ENCODE measurements at places on chromosomes 3 and 15. TPM values are rescaled to one million over a fixed set of nuclear protein-coding genes. Genes with fewer than 3 reads are reported as not detected.
A peak's percentile ranks its signal among the peaks of the same experiment; 100 is the strongest.

- peak overlapping the region; percentile 98 for H3K27ac ChIP-seq
- peaks cover 46% of the 10 kb centered on the region for H3K36me3 ChIP-seq
- H3K4me1 ChIP-seq: peaks cover 63% of the 10 kb centered on the region
- peak; percentile 71 for DNase-seq
- H3K27me3 ChIP-seq: peaks cover 13% of the 10 kb centered on the region
These were observed 773 bp downstream of the ANKRD28 start for GRCh38 chr3:15796771-15797641.

Gene USP8
- total RNA-seq: 51.4 TPM

Gene DNAH12
- total RNA-seq: 0.05 TPM

DNA sequence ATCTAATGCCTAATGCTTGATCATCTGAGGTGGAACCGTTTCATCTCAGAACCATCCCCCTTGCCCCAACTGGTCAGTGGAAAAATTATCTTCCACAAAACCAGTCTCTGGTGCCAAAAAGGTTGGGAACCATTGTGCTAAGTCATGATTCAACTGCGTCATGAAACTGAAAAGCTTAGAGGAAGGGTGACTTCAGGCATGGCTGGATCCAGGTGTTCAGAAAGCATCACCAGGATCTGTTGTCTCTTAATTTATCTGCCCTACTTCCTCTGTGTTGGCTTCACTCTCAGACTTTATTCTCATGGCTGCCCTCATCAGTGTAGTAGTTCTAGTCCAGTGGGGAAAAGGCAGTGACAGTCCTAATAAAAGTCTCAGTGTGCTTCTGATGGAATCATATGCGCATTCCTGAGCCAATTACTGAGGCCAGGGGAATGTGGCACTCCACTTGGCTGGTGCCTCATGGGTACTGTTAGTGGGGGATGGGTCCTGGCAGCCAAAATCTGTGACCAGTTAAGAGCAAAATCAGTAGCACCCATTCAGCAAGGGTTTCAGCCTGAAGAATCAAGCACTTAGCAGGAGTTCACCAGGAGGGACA, 110.3 kb downstream of the WNT5A start:
- no peaks in the 10 kb centered on the region for H3K36me3 ChIP-seq
- H3K4me1 ChIP-seq: no peaks in the 10 kb centered on the region
- no peak overlapping the region for H3K4me3 ChIP-seq
- DNase-seq: no peak

GRCh38 chr3:48437812-48438211, 2.1 kb downstream of the CCDC51 start:
- H3K27me3 ChIP-seq: no peaks in the 10 kb centered on the region
- H3K4me3 ChIP-seq: no peak overlapping the region
- H3K4me1 ChIP-seq: peaks cover 42% of the 10 kb centered on the region
- DNase-seq: no peak

DNA sequence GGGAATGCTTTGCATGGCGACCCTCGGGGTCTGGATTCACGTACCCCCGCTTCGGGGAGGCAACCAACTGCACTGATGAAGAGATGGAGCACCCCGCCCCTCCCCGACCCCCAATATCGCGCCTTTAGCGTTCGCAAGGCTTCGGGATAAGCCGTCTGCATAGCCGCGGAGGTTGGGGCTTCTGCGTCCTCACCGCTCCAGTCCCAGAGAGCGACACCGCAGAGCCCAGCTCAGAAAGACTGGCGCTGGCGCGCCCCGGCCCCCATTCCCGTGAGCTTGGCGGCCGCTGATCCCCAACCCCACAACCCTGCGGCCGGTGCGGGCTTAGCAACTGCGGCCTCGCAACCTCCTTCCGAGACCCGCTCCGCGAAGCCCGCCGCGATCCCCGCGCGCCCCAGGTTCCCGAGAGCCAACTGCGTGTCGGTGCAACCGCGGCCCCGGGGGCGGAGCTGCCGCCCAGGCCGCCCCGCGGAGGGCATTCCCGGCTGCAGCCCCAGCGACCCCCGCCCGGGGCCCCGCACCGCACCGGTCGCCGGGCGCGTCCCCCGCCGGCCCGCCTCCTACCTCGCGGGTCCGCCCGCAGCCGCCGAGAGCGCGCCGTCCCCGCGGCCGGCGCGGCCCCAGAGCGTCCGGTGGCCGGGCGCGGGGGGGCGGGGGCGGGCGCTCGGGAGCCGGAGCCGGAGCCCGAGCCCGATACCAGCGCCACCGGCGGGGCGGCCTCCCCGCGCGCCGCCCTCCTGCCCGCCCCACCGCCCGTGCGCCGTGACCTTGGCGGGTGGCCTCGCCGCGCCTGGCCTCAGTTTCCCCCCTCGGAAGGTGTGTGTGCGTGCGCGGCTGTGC, 79.5 kb downstream of the IQSEC1 start:
- H3K27ac ChIP-seq: no peak overlapping the region
- peaks cover 10% of the 10 kb centered on the region for H3K27me3 ChIP-seq
- no peak for DNase-seq
- peak overlapping the region; percentile 88 for H3K4me3 ChIP-seq
- H3K36me3 ChIP-seq: no peaks in the 10 kb centered on the region
- peaks cover 23% of the 10 kb centered on the region for H3K4me1 ChIP-seq

DNA sequence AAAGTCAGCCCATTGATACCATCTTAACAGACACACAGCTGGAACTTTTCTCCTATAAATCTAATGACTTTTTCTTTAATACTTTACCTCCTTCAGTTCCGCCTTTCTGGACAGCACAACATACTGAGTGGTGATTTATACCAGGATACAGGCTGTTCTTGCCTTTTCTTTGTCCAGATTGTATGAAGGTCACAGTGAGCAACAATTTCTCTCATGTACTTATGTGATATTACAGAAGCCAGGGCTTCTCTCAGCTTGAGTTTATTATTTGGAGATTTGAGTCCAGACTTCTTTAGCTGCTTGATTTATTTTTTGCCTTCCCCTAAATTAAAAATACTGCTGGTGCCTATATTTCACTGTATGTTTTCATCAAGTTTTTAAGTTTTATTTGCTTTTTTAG, 976.0 kb downstream of the ROBO2 start:
- H3K4me3 ChIP-seq: no peak overlapping the region
- no peak for DNase-seq
- no peaks in the 10 kb centered on the region for H3K27me3 ChIP-seq
- H3K4me1 ChIP-seq: no peaks in the 10 kb centered on the region
- H3K36me3 ChIP-seq: no peaks in the 10 kb centered on the region

DNA sequence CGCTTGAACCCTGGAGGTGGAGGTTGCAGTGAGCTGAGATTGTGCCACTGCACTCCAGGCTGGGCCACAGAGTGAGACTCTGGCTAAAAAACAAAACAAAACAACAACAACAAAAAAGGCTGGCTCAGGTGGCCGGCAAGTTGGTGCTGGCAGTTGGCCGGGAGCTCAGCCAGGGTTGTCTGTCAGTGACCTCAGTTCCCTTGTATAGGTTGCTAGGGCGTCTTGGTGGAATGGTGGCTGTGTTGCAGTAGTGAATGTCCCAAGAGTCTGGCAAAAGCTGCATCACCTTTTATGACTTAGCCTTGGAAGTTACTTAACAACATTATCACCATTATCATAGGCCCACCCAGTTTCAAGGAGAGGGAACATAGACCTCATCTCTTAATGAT, 40.6 kb downstream of the ASB7 start:
- H3K27ac ChIP-seq: no peak overlapping the region
- peaks cover 2% of the 10 kb centered on the region for H3K27me3 ChIP-seq
- no peaks in the 10 kb centered on the region for H3K4me1 ChIP-seq
- no peak for DNase-seq

Gene TIMP4
- total RNA-seq: 0.89 TPM

DNA sequence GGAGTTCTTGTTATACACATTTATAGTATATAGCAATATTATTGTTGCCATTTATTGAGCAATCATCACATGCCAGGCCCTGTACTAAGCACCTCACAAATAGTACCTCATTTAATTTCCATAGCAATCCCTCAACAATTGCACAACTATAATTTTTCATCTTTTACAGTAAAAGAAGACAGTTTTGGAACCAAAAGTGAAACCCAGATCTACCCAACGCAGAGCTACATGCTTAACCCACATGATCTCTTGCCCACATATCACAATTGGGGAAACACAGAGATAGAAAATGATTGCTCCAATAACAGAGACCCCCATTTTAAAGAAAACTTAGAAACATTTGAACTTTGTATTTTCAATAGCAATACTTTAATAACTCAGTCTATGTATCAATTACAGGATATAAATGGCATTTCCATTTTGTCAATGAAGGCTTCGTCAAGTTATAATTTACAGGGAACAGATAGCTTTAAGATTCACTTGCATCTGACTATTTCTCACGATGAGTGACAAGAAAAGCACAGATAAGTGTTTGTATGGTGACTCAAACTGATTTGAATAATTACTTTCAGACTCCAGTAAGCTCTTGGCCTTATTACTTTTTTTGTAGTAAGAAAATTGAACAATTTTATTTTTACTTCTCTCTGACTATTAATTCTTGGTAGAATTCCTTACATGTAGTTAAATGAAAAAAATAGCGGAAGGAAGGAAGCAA, 38.7 kb upstream of the CCDC50 start:
- no peaks in the 10 kb centered on the region for H3K36me3 ChIP-seq
- H3K27me3 ChIP-seq: no peaks in the 10 kb centered on the region
- peak overlapping the region; percentile 10 for H3K27ac ChIP-seq
- H3K4me1 ChIP-seq: peaks cover 11% of the 10 kb centered on the region
- H3K4me3 ChIP-seq: peak overlapping the region; percentile 60

- 0 out of 2 replicates have a peak, but pooled peaks cover 17% of the 10 kb centered on the region for H3K36me3 ChIP-seq
- DNase-seq: peak; percentile 63
- H3K4me3 ChIP-seq: peak overlapping the region; percentile 30
These were observed 18.6 kb downstream of the GOLIM4 start for GRCh38 chr3:168077091-168077490.

GRCh38 chr3:11944052-11944673, 60.0 kb upstream of the SYN2 start:
- no peak overlapping the region for H3K27ac ChIP-seq
- H3K27me3 ChIP-seq: peaks cover 3% of the 10 kb centered on the region
